Activated CD4-positive, CD25-positive, alpha-beta regulatory T cell (primary cell): ENCODE measurements at places on chromosomes 7 and 10.

GRCh38 chr7:142812437-142813215 is 41.9 kb downstream of the PRSS2 start:
- no peak for DNase-seq

GRCh38 chr7:90797596-90797995 is 201.5 kb downstream of the CDK14 start:
- no peak for DNase-seq

- DNase-seq, result no peak
These were observed 2.7 kb downstream of the BAG3 start for GRCh38 chr10:119653916-119654315.

DNA sequence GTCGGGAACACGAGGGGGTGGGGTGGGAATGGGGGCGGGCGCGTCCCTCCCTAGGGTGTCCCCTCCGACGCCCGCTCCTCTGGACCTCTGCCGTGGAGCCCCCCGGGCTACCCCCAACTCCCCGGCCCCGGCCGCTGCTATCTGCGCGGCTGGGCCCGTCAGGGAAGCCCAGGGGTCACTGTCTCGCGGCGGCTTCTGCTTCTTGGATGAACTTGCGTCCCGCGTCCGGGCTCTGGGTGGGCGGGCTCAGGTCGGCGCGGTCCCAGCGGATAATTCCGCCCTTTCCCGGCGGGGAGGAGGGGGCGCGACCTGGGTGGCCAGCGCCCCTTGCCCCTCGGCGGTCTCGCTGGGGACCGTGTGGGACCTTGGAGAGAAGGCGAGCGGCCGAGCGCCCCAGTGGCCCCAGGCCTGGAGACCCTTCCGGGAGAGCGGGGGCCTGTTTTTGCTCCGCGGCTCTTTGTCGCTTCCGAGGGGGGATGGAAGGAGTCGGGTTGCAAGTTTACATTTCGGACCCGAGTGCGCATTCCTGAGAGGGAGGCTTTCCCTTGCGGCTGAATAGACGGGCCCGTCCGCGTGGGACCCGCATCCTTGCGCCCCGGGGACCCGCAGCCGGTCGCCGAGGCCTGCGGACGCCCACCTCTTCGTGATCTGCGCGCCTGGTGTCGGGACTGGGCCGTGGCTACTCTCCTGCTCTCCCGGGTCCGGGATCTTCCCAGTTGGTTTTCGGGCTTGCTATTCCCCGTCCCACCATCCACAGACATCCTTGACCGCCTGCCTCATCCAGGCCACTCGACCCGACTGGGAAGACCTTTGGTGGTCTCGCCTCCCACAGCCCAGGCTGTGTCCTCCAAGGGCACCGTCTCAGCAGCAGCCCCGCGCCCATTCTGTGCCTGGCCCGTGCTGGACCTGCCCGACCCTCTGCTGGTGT is 812 bp downstream of the DOCK1 start:
- no peak for DNase-seq

- DNase-seq, result no peak
These were observed 158.2 kb upstream of the PTPRZ1 start for GRCh38 chr7:121714559-121715303.

- no peak for DNase-seq
These were observed 145.8 kb upstream of the BET1 start for GRCh38 chr7:94149789-94150545.

- DNase-seq, result no peak
These were observed 16.3 kb upstream of the PLCE1 start for GRCh38 chr10:93977442-93977841.

- DNase-seq, result no peak
These were observed 17.4 kb upstream of the CBLL1 start for GRCh38 chr7:107726356-107727130.

DNA sequence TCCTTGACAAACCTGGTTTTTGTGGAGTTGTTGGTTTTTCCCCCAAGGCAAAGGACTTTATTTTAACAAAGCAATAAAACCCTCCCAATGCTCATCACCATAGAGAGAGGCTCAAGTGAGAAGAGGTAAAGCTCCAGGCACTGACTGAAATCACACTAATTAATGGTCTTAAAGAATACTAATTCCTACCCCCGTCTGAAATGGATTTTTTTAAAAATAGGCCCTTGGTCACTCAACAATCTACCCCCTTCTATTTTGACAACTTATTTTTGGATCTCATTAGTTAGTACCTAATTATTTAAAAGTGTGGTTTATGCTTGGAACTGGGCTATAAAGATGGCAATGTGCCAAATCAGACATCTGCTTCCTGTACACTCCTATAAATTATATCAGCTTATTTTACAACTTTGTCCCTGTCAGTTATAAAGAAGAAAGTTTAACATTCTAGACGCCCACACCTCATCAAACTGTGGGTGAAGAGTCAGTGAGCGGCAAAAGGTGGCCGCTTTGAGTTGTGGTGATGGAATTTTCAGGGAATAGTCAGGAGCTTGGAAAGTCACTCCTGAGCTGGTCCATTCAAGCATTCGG is 10.6 kb downstream of the GLI3 start:
- no peak for DNase-seq

- no peak for DNase-seq
These were observed 18.8 kb downstream of the SGPL1 start for GRCh38 chr10:70834441-70835151.

- no peak for DNase-seq
These were observed 10.2 kb downstream of the ALKBH4 start for GRCh38 chr7:102454468-102454867.

- no peak for DNase-seq
These were observed 39.4 kb upstream of the ZNF107 start for GRCh38 chr7:64626557-64626956.

- no peak for DNase-seq
These were observed 61.8 kb upstream of the FAM204A start for GRCh38 chr10:118403967-118404366.

GRCh38 chr7:96530786-96531185 is 178.9 kb downstream of the SEM1 start:
- no peak for DNase-seq

DNA sequence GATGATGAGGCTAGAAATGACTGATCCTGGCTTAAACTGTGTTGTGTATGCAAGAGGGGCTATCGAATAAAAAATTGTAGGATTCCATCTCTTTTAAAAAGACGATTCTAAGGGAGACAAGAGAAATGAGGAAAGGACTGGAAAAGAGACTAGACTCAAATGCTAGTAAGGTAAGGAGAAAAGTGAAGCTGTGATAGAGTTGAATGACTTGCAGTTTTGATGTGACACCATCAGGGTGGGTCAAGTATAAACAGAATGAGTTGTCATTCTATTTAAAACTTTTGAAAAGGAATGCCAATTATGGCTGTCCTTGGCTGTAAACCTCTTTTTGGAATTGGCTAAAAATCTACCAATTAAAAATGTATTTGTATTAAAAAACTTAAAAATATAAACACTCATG is 184.5 kb upstream of the PHF14 start:
- no peak for DNase-seq

DNA sequence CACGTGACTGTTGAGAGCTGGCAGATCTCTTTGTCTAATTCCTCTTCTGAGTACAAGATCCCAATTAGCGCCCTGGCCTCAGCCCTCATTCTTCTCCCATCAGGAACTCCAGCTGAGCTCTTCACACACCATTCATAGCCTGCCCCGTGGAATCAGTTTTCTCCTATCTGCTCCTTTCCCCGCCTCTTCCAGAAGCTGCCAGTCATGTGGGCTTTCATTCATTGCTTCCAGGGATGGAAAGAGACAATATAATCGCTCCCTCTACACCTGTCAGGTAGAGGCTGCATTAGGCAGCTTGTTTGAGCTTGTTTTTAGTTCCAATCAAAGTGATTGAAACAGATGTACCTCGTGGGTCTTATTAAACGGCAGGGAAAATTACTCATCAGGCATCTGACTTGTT is 515.8 kb downstream of the TYW1 start:
- DNase-seq, result no peak

GRCh38 chr7:155418304-155418703 is 39.6 kb upstream of the EN2 start:
- DNase-seq, result no peak

DNA sequence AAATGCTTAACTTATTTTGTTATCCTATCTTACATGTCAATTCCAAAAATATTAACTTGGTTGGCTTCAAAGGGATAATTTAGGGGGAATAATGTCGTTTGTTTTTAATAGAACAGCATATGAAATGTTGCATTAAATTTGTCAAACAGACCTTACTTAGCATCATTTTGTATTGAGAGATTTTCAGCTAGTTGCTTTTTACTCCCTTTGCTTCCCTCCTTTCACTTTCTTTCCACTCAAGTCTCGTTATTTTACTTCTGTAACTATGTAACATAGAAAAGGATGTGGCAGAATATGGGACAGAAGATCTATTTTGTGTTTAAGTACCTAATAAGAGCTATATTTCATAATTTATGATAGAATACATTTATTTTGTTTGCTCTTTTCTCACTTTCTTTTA is 2.6 kb downstream of the PHYHIPL start:
- DNase-seq, result no peak

GRCh38 chr7:157793973-157794745 is 457.4 kb downstream of the DNAJB6 start:
- DNase-seq, result no peak

DNA sequence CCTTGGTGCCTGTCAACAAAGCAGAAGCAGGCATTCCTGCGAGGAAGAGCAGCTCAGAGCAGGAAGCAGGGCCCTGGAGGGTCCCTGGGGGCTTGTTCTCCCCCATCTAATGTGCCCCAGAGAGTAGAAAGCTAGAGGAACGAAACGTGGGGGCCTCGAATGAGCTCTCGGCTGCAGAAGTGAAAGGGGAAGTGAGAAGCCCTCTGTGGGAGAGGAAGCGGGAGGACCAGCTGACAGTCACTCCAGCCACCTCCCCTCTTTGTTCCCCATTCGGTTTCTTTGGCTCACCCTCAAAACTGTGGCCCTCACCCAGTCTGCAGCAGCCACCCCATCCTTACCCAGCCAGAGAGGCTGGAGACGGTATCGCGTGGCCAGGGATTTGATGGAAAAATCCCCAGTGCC is 25.0 kb downstream of the C10orf105 start:
- peak; percentile 8 for DNase-seq

GRCh38 chr7:155862123-155862892 is 50.0 kb upstream of the SHH start:
- no peak for DNase-seq

DNA sequence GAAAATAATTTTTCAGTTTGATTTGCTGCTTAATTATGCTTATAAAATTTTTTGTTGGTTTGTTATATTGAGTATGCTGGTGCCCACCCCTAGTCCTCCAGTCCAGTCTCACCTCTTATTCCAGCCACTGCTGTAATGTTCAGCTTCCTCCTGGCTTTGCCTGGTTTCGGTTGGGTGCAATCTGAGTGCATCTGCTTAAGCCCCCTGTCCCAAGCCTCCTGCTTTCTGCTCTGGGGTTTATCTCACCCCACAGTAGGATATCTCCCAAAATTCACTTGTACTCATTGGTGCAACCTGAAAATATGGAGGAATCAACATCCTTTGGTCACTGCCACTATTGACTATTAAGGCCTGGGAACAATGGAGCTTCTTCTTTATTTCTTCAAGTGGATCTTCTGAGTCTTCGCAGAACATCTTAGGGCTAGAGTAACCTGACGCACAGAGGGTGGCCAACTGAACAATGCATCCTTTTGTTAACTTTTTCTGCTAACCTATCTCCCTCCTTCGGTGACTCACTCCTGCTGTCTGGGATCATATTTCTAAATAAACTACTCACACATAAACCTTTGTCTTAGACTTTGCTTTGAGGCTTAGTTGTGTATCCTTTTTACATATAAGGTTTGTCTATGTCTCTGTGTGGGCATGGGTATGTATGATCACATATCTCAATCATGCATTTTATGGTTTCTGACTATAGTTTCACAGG is 19.1 kb upstream of the SOSTDC1 start:
- no peak for DNase-seq

DNA sequence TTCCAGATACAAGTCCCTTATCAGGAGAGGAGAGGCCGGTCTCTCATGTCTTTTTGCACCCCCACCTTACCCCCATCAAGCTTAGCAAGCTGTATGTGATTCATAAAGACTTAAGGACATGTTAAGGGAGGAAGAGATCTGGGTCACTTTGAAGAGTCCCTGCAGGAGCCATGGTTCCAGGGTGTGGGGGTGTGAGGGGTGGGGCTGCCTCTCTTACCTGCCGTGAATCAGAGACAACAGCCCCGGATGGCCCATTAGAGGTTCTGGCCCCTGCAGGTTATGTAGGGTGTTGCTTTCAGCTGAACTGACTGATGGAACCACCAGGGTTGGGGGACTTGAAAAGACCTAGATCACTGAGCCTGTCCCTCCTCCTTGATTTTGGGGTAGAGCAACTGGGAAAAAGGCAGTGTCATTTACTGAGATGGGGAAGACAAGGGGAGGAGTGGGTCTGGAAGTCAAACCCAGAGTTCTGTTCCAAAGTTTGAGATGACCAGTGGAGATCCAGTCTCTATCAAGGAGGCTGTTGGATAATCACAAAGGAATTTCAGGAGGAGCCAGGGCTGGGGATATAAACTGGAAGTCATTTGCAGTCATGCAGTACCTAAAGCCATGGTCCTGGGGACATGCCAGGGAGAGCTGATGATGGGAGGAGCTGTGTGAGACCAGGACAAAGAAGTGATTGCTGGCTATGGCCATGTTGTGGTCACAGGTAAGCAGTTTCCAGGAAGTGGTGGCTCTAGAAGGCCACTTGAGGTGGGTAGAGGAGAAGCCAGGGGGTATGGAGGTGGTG is 23.1 kb downstream of the ADAMTS14 start:
- DNase-seq, result no peak
